Hindlimb muscle (tissue), 1 donor: ENCODE measurements at places on chromosomes 2 and 18. TPM values are rescaled to one million over a fixed set of nuclear protein-coding genes. Genes with fewer than 3 reads are reported as not detected.

DNA sequence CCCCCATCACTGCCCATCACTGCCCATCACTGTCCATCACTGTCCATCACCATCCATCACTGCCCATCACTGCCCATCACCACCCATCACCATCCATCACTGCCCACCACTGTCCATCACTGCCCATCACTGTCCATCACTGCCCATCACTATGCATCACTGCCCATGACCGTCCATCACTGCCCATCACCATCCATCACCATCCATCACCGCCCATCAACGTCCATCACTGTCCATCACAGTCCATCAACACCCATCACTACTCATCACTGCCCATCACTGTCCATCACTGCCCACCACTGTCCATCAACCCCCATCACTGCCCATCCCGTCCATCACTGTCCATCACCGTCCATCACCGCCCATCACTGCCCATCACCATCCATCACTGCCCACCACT is 57.8 kb upstream of the OTOS start:
- no peak for DNase-seq

DNA sequence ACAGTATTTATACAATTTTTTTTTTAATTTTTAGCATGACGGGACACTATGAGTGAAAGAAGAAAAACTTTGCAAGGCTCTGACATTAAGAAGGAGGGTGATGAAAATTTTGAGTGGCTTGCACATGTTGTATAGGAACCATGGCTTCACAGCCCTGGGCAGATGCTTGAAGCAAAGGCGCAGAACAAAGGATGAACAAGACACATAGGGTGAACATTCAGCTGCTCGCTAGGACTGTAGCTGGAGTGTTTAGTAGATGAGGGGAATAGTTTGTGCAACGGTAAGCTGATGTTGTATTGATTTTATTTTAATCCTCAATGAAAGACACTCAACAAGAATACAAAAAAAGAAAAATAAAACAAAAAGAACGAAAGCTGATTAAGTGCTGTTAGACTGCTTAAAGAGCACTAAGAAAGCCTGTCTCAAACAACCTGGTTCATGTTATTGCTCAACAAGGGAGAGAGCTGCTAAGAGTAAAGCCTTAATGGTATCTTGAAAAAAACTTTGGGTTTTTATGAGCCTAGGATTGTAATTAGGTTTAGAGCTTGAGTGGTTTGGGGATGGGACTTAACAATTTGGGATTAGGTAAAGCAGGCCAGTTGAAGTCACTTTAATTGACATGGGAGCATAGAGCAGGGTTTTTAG is 41.2 kb upstream of the GCFC2 start:
- DNase-seq, result no peak

The DNER gene
- polyA plus RNA-seq, result 1.1 TPM

The WDR33 gene
- polyA plus RNA-seq, result 28.3 TPM
